ENCODE measurements at places on chromosomes 12 and 14.

DNA sequence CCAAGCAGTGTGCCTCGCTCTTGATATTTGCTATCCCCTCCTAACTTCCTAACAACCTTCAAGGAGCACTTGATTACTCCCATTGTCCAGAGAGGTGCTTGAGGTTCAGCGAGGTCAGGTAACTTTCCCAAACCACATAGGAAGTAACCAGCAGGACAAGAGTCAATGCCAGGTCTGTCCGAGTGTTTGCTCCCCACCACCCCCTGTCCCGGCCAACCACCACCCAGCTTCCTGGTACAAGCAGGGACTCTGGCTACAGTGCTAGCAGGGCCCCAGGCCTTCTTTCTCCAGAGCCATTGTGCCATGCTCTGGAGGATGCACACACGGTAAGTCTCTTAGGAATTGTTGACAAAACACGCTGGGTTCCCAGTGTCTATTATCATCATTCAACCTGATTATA, 49.2 kb downstream of the SYNE3 start:
- DNase-seq, result no peak

DNA sequence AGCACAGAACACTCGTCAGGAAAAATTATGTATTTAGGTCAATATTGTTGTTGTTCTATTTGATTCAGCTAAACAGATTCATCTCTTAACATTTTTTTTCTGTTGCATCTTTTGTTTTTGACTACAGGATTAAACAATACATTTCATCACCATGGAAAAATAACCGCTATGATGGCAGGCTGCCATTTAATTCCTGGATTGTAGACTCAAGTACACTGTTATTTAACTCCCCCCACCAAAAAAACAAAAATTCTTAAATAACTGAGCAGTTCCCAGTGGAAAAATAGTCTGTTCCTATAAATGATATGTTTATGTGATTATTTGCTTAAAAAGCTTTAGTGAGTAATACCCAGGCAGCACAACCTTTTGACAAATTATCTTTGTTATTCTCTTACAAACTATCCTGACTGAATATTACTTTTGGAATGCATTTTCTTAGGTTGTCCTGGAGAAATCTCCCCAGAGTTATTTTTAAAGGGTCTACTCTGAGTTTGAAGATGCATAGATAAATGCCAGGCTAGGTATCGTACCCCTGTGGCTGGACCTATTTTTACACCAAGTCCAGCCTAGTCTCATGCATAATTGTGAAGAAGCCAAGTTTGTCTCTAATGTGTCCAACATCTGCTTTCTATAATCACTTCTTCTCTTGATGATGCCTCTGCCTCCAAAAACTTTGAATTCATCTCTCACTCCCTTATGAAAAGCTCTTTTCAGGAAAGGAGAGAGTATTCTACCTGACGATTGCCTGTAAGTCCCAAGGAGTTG, 3.7 kb downstream of the KERA start:
- no peak for DNase-seq

DNA sequence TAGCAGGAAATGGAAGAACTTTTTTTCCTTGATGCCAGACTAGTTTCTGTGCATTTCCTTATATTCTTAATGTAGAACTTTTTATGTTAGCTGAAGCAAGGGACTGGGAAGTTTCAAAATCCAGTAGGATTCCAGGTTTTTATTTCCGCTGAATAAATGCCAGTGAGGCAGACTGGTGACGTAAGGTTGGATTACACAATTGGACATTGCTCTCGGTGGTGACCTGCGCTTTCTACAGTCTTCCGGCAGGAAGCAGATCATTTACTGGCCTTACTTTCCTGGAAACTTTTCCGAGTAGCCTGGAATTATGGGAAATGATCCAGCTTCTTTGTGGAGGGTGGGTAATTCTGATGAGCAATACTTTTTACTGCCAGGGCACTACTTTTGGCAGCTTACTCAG, 3.6 kb downstream of the IFT43 start:
- DNase-seq, result no peak

DNA sequence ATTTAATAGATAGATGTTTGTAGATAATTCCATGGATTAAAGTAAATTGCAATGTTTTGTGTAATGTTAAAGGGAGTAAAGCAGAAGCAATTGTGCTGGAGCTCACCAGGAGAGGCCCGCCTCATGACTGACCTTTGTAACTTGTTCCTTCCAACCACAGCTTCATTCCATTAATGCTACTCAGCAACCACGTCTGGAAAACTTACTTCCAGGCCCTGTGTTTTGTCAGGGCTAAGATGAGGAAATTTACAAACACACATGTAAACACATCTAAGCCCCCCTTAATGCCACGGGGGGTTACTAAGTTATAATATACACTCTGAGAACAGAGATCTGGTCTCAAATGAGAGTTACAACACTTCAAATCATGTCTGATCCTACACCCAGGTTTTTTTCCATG, 12.4 kb downstream of the LUM start:
- no peak for DNase-seq

DNA sequence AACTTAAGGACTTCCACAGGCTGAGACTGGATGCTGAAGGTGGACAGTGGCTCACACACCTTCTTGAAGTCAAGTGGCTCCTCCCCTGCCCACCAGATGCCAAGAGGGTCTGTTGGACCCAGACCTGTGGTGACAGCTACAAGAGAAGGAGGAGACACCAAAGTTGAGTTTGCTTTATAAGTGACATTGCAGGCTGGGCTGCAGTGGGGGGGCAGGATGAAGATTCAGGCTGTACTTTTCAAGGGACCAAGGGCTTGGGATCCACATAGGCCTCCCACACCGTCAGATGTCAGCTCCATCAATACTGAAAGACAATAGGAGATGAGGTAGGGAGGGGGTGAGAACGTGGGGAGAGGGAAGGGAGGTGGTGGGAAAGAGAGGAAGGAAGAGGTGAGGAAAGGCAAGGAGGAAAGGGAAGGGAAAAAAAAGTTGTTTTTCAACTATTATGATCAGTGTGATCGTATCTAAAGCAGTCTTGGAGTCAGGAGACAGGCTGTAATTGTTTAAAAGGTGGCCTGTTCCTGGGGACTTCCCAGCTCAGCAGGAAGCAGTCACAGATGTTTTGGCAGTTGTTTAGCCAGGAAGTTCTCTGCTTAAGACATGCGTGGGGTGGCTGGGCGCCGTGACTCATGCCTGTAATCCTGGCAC, 84.1 kb upstream of the RESF1 start:
- no peak for DNase-seq

DNA sequence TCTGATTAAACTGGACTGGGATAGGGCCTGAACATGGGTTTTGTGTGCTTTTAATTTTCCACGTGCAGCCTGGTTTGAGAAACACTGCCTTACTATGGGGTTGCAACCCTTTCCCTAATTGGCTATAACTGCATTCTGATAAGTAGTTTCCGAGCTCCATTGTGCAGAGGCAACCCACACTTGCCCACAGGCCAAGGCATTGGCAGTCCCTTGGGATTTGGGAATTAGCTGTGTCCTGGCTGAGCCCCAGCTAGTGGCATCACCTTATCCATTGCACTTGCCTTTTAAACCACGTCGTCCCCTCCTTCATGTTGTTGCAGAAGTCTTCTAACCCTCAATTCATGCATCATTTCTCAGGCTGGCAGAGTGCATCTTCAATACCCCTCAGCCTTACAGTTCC, 10.2 kb downstream of the VCPKMT start:
- DNase-seq, result no peak
